ENCODE measurements at places on chromosomes 16 and 17. TPM values are rescaled to one million over a fixed set of nuclear protein-coding genes. Genes with fewer than 3 reads are reported as not detected.

The HLF gene
- total RNA-seq: not detected

The NPTX1 gene
- total RNA-seq: under 0.01 TPM

The CIAO3 gene
- total RNA-seq: 34.6 TPM

The SLC4A1 gene
- total RNA-seq: not detected

The ABCA10 gene
- total RNA-seq: 0.88 TPM

The CHST6 gene
- total RNA-seq: 1.9 TPM

The CD7 gene
- not detected for total RNA-seq

The ZNF19 gene
- total RNA-seq: 1.5 TPM

The KRTAP4-8 gene
- not detected for total RNA-seq

The TMEM238L gene
- total RNA-seq: not detected

The SCGB1C2 gene
- total RNA-seq: not detected

The APOH gene
- total RNA-seq: not detected

The KIF18B gene
- total RNA-seq: 7.3 TPM

The LRRC36 gene
- total RNA-seq: not detected

The LHX1 gene
- not detected for total RNA-seq

The NGFR gene
- total RNA-seq: not detected

The CDH15 gene
- total RNA-seq: not detected

The SPN gene
- total RNA-seq: not detected

The SPATA2L gene
- 36.6 TPM for total RNA-seq

The SLC13A2 gene
- not detected for total RNA-seq

The ZNF276 gene
- total RNA-seq: 44.2 TPM

The ZNF319 gene
- total RNA-seq: 3.4 TPM

The PRRT2 gene
- not detected for total RNA-seq

The TMC5 gene
- 0.05 TPM for total RNA-seq

The IGSF6 gene
- total RNA-seq: not detected

The OR3A3 gene
- total RNA-seq: not detected

The CCR7 gene
- 0.33 TPM for total RNA-seq

The ACSM5 gene
- 2.0 TPM for total RNA-seq

The SPATA32 gene
- total RNA-seq: 0.05 TPM

The ABCC3 gene
- total RNA-seq: 1.3 TPM

The IRX5 gene
- total RNA-seq: 0.51 TPM

The ACE gene
- total RNA-seq: 155 TPM

The CHST4 gene
- not detected for total RNA-seq

The RNU2-1 gene
- not detected for total RNA-seq

The C17orf100 gene
- 0.85 TPM for total RNA-seq

The KIF1C gene
- 189 TPM for total RNA-seq

The CPHXL gene
- total RNA-seq: not detected

The KRT25 gene
- total RNA-seq: not detected

The AFMID gene
- 95.6 TPM for total RNA-seq

The SECTM1 gene
- total RNA-seq: 3.6 TPM

The ABCC12 gene
- total RNA-seq: not detected

The TEX14 gene
- total RNA-seq: 0.05 TPM

The VPS9D1 gene
- total RNA-seq: 7.3 TPM

The KRT40 gene
- not detected for total RNA-seq

The RDM1 gene
- 0.47 TPM for total RNA-seq

The ADAD2 gene
- total RNA-seq: not detected

The NPIPB6 gene
- not detected for total RNA-seq

The SLC13A5 gene
- total RNA-seq: not detected

The PRSS8 gene
- total RNA-seq: not detected

The TBX6 gene
- 0.17 TPM for total RNA-seq

The FN3K gene
- 7.0 TPM for total RNA-seq

The PLSCR3 gene
- total RNA-seq: 34.1 TPM

The MIF4GD gene
- 10.6 TPM for total RNA-seq

The RCVRN gene
- not detected for total RNA-seq

The HSD17B1 gene
- total RNA-seq: 0.34 TPM

The TNFRSF17 gene
- total RNA-seq: not detected

The CCL14 gene
- 24.2 TPM for total RNA-seq

The SULT1A4 gene
- 18.4 TPM for total RNA-seq

The MFSD6L gene
- total RNA-seq: not detected

The FBXO39 gene
- 3.7 TPM for total RNA-seq

Measured in dermis blood vessel endothelial cell (primary cell).